ENCODE measurements at places on chromosomes 6 and 20.

DNA sequence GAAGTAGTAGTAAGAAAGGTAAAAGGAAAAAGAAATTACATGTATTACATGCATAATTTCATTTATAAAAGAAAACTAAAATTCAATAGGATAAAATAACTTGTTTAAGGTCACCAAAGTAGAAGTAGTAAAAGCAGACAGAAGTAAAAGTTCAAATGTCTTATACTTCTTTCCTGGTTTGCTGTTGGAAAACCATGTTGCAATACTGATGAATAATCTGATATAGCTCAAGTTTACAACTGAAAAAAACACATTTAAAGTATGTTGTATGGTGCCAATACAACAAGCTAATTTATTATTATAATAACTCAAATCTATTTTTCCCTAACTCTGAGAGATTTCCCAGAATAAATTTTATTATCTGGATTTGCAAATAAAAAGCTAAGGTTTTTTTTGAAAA, 78.3 kb downstream of the PHIP start:
- DNase-seq = no peak

- peak; percentile 100 for DNase-seq
Observed at GRCh38 chr6:3118353-3119039, at the start of gene BPHL. Gene BPHL (plus strand): TSS chr6:3118711. CDS start chr6:3118741, 30 bp downstream.

- no peak for DNase-seq
Observed at GRCh38 chr20:2052741-2053140, 48.9 kb upstream of the STK35 start.

DNA sequence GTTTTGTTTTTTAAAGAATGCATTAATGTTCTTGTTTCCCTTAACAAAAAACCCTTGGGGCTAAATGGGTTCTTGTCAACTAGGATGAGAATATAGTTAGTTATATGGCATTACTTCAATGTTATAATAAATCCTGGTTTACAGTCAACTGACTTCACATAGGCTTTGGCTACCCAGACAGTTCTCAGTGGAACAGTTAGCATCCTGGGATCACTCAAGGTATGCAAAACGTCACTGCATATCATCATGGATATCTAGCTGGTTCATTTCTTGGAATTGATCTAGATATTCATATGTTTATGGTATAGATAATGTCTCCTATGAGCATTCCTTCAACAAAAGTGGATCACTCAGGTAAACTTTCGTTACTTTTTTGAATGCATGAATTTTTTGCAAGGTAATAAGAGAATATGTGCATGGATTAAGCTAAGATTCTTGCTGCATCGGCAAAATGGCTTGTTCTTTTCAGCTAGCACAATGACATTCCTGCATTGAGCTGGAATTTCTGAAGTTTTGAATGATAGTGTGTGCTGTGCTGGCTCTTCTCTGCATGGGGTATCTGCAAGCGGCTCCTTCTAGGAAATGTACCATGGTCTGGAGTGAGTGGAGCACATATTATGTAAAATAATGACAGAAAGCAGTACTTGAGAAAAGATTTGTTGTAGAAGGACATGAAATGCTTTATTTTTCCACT, 138.9 kb downstream of the ADGRG6 start:
- no peak for DNase-seq

- no peak for DNase-seq
Observed at GRCh38 chr20:20480689-20481088, 112.8 kb downstream of the INSM1 start.

DNA sequence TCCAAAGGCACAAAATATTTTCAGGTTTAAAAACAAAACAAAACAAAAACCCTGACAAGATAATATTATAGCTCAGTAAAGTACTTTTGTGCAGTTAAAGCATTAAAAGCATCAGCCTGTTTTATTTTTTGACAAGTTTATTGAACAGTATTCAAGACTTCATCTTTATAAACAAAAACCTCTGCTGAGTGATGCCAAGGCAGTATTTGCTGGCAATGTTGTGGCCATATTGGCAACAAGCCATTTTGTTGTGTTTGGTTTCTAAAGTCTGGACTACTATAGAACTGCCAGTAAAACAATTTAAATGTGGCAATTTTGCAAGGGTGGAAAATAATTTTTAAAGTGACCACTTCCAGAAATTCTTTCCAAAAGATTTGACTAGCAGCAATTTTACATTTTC, 15.9 kb downstream of the CPNE1 start:
- no peak for DNase-seq

DNA sequence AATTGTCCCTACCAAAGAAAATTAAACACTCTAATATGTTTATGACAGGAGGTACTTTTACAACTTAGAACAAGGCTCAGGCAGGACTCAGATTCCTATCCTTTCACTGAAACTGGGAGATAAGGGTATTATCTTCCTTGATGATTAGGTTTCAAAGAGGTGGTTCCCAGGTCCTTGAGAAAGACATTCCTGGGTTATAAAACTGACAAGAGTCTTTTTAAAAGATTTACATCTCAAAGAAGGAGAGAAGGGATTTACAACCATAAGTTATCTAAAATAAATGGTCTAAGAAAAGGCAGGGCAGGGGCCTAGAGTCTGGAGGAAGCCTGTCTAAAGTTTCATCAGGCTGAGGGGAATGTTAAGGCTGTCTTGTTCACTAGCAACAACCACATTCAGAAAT, 1492.5 kb downstream of the HACE1 start:
- peak; percentile 31 for DNase-seq

GRCh38 chr6:133306931-133307330, 65.8 kb downstream of the EYA4 start:
- no peak for DNase-seq

DNA sequence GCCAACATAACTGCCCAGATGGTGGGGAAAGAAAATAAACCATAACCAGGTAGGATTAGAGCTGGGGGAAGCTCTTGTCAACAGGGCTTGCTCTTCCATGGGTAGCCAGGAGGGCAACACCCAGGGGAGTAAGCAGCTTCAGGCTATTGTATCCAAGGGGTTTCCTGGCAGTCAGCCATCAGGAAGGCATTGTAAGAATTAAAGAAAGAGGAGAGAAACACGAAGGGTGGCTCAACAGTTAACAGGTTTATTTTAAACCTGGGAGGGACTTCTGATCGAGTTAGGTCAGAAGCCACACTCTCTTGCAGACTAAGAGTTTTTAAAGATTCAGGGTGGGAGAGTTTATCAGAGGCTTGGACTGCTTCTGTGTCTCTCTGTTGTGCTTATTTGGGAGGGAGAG, 114.2 kb downstream of the QRSL1 start:
- DNase-seq = no peak

GRCh38 chr6:42339991-42340401, 111.7 kb downstream of the TRERF1 start:
- no peak for DNase-seq

- no peak for DNase-seq
Observed at GRCh38 chr6:152671171-152671570, 26.5 kb upstream of the MYCT1 start.

GRCh38 chr6:57248311-57248895, 26.3 kb upstream of the RAB23 start:
- DNase-seq = no peak

DNA sequence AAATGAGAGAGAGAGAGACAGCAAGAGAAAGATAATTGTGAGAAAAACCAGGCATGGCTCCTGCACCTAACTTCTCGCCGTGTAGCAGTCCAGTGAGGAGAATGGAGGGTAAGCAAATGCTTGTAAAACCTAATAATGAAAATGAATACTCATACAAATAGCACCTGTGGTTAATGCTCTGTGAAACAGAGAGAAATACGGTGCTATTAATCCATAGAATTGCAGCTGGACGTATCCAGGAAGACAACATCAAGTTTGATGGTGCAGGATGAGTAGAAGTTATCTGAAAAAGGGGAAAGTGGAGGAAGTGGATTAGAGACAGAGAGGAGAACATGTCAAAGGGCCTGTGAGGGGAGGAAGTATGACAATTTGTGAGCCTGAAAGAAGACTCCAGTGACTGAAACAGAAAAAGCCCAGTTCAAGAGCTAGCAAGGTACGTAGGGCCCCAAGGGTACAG, 89.4 kb upstream of the PAK5 start:
- DNase-seq = no peak

DNA sequence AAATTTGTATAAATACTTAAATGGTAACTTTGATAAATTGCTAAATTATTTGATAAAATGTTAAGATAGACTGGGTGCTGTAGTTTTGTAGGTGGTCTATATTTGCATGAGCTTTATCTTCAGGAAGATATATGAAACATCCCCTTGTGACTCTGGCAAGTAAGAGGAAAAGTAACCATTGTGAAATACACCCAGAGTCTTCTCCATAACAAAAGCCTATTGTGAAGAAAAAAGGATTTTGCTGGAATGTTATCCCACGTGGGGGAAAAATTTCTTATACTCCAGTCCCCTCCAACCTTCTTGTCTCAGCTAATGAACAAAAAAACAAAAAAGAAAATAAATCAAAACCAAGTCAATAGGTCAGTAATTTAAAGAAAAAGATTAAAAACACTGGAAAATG, 600.7 kb downstream of the HDGFL1 start:
- DNase-seq = no peak
